ENCODE measurements at places on chromosomes 3 and 15. TPM values are rescaled to one million over a fixed set of nuclear protein-coding genes. Genes with fewer than 3 reads are reported as not detected.

RYK gene
- 136 TPM for total RNA-seq

TRH gene
- total RNA-seq = 1.1 TPM

C3orf20 gene
- 0.16 TPM for total RNA-seq

MYEF2 gene
- total RNA-seq = 158 TPM

XIRP1 gene
- total RNA-seq = not detected

KCNAB1 gene
- 15.3 TPM for total RNA-seq

ECE2 gene
- 2.2 TPM for total RNA-seq

SCN11A gene
- total RNA-seq = 0.31 TPM

HDC gene
- total RNA-seq = not detected

BUB1B gene
- 6.6 TPM for total RNA-seq

CCR9 gene
- total RNA-seq = 0.16 TPM

PRRT3 gene
- total RNA-seq = 4.1 TPM

TLR9 gene
- under 0.01 TPM for total RNA-seq

SLMAP gene
- 64.4 TPM for total RNA-seq

AADACL2 gene
- total RNA-seq = not detected

IL5RA gene
- 0.78 TPM for total RNA-seq

ROBO2 gene
- 377 TPM for total RNA-seq

SLC51A gene
- total RNA-seq = not detected

DAZL gene
- not detected for total RNA-seq

HRG gene
- not detected for total RNA-seq

WDR72 gene
- 0.16 TPM for total RNA-seq

SPTSSB gene
- total RNA-seq = 3.6 TPM

NKIRAS1 gene
- total RNA-seq = 36.5 TPM

SLC24A5 gene
- not detected for total RNA-seq

PDZRN3 gene
- total RNA-seq = 59.3 TPM

ACTC1 gene
- total RNA-seq = 0.31 TPM

SOX2 gene
- total RNA-seq = 78.0 TPM

GABRB3 gene
- total RNA-seq = 124 TPM

MESP2 gene
- total RNA-seq = not detected

C3orf70 gene
- 26.8 TPM for total RNA-seq

RAB6B gene
- total RNA-seq = 52.6 TPM

EIF2B5 gene
- 45.5 TPM for total RNA-seq

ZNF609 gene
- 29.8 TPM for total RNA-seq

AGTR1 gene
- total RNA-seq = 2.0 TPM

SCAANT1 gene
- total RNA-seq = not detected

WNT7A gene
- 9.0 TPM for total RNA-seq

C2CD4B gene
- total RNA-seq = 0.94 TPM

TPRG1 gene
- 0.94 TPM for total RNA-seq

CTDSPL gene
- 13.1 TPM for total RNA-seq

MUC4 gene
- total RNA-seq = not detected

KLHL40 gene
- total RNA-seq = not detected

EFCC1 gene
- 0.94 TPM for total RNA-seq

NR1I2 gene
- total RNA-seq = 0.16 TPM
